SJCRH30 (cell line): ENCODE measurements at places on chromosomes 16 and 17.

DNA sequence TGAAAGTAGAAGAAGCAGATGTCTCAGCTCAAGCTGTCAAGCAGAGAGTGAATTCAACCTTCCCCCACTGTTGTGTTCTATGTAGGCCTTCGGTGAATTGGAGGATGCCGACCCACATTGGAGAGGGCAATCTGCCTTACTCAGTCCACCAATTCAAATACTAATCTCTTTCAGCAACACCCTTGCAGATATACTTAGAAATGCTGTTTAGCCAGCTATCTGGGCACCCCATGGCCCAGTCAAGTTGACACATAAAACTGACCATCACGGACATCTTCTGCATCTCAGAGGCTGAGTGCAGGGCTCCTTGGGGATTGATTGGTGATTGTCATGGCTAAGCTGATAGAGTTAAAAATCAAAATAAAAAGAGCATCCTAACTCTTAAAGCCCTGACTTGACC, 58.3 kb downstream of the IRX3 start:
- DNase-seq = no peak

DNA sequence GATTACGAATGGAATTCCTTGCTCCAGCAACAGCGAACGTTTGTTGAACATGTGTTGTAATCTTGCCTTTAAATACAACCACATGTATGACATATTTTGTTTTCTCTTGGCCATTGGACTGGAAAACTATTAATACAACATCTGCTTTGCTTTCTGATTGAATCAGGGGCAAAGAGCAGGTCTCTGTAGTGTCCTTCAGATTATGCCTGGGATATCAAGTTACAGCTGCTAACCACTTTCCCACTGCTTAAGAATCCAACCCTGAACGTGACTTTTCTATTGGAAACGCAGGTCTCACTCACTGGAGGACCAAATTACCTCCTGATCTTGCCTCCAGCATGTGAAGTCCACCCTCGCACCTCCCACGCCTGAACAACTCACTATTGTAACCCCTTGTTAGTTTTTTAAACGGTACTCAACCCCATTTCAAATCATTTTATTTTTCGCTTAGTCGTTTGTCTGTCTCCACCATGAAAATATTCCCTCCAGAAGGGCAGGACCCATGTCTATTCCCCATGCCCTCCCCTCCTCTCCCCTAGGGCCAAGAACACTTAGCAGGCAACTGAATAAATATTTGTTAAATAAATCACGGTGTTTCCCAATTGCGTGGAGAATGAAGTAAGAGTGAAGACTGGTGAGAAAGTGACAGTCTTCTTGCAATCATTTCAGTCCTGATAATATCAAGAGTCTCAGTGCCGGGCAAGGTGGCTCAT, 57.4 kb upstream of the MRTFB start:
- DNase-seq = peak; percentile 39

GRCh38 chr17:40068129-40068581, 5.4 kb downstream of the THRA start:
- no peak for DNase-seq

- DNase-seq = peak; percentile 53
These were observed 537 bp downstream of the CNOT1 start for GRCh38 chr16:58628845-58629732.

- DNase-seq = no peak
These were observed 836.1 kb upstream of the CDH8 start for GRCh38 chr16:62872339-62872738.
